ENCODE measurements at places on chromosomes 2 and 18.

GRCh38 chr2:116911540-116911939 lies 903.0 kb upstream of the DDX18 start:
- no peak overlapping the region for H3K4me3 ChIP-seq
- no peak for DNase-seq
- H3K27ac ChIP-seq: no peak overlapping the region

DNA sequence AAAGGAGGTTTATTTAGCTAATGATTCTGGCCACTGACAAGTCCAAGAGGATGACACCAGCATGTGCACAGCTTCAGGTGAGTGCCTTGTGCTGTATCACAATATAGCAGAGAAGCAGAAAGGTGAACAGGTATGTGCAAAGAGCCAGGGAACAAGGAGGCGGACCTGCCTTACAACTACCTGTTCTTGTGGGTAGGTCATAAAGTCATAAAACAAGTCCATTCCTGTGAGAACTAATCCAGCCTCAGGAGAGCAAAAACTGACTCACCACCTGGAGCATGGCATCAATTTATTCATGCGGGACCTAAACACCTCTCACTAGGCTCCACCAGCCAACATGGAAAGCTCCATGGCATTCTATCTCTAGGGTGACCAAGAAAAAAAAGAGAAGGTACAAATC lies 234.2 kb downstream of the ASXL3 start:
- DNase-seq: peak; percentile 65
- H3K27me3 ChIP-seq: no peaks in the 10 kb centered on the region
- no peaks in the 10 kb centered on the region for H3K4me1 ChIP-seq
- no peak overlapping the region for H3K4me3 ChIP-seq

GRCh38 chr2:1692342-1692741 lies 52.0 kb downstream of the PXDN start:
- H3K27ac ChIP-seq: no peak overlapping the region
- no peaks in the 10 kb centered on the region for H3K27me3 ChIP-seq
- H3K4me3 ChIP-seq: no peak overlapping the region

DNA sequence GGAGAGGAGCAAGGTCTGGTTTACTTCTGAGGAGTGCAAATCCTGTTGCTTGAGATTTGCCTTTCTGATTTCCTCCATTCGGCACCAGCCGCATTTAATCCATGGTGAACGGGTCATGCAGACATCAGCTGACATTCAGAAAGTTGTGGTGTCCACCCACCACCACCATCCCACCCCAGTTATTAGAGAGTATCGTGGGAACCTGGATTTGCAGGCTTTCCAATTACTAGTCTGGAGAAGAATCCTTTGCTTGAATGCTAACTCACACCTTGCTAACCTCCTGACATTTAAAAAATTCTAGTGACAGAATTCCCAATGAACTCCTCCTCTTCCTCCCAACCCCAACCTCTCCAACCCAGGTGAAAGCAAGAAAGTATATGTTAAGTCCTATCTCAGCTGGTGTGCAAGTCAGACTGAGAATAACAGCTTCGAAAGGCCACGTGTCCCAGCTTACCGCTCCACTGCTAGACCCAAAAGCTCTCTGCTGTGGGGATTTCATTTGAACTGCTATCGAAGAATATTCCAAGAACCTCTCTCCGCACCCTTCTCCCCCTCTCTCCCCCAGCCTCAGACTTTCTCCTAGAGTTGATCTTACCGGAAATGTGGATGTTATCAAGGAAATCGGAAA lies 17.7 kb downstream of the BCL11A start:
- no peaks in the 10 kb centered on the region for H3K27me3 ChIP-seq
- H3K4me3 ChIP-seq: no peak overlapping the region
- H3K36me3 ChIP-seq: no peaks in the 10 kb centered on the region

DNA sequence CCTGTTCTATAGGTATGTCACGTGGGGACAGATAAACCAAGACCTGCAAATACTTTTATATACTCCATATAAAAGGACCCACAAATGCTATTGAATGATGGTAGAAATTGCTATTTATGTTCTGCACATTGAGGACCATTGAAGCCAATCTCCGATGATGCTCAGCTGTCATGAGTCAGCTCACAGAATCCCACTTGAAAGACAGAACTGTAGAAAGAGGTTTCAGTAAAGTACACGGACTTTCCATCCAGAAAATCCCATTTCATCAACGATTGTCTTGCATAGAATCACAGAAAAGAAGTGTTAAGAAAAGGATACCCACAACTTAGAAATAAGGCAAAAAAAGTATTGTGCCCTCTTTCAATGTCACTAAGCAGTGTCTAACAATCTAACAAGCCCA lies 169.0 kb upstream of the COPS8 start:
- no peaks in the 10 kb centered on the region for H3K36me3 ChIP-seq
- no peak overlapping the region for H3K27ac ChIP-seq
- H3K4me1 ChIP-seq: no peaks in the 10 kb centered on the region
- no peaks in the 10 kb centered on the region for H3K27me3 ChIP-seq

DNA sequence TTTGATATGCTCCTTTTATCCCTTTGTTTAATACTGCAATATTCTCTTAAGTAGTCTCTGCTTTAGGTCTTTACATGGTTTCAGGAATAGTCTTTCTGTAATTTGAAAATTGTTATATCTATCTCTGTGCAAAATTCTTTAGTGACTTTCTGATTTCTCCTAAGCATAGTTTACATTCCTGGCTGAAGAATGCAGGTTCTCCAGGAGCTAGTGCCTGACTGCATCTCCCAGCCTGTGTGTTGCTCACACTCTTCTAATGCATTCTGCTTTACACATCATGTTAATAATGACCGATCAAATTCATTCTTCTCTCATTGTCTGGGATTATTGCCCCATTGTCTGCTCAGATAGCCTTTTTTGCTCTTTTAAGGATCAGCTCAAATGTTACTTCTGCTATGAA lies 1349.2 kb downstream of the DSC3 start:
- H3K27ac ChIP-seq: no peak overlapping the region
- no peaks in the 10 kb centered on the region for H3K4me1 ChIP-seq
- DNase-seq: no peak

Data from colonic mucosa (tissue), 4 donors.